ENCODE measurements at places on chromosomes 2 and 18.

- no peak for DNase-seq
These were observed 52.9 kb upstream of the APCDD1 start for GRCh38 chr18:10401521-10401920.

- no peak for DNase-seq
These were observed 59.2 kb downstream of the SGPP2 start for GRCh38 chr2:222483513-222484039.

GRCh38 chr18:40577239-40577980 lies 1377.6 kb upstream of the PIK3C3 start:
- no peak for DNase-seq

DNA sequence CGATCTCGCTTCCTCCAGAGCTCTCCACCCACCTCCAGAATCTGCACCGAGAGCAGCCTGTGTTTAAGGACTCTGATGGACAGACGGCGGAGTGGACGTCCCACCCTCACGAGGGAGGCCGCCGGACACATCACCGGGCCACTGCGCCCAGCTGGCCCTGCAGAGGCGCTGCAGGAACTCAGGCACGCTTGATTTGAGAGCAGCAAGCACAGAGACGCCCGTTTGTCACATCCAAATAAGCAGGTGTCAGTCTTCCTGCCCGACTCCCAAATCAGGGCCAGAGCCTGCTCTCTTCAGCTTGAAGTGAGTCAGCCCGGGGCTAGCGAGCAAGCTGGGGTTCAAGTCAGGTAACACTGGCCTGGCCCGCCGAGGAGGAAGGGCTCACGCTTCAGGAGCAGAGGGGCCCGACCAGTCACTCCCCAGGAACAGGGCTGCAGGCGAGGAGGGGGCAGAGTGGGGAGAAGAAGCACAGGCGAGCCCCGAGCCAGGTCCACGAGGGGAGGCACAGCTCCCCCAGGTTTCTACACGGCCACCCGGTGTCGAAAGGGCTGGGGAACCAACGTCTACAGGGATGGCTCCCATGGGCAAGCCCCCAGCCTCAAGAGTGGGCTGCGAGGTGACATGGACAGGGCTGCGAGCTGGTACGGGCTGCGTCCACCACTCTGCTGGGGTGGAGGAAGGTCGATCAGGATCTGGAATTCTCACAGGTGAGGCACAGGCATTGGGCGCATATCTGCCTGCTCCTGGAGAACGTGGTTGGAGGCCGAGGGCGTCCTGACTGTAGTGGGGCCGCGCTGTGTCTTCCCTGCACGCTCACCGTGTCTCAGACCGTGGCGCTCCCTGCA lies 52.5 kb upstream of the CTDP1 start:
- DNase-seq, result no peak

DNA sequence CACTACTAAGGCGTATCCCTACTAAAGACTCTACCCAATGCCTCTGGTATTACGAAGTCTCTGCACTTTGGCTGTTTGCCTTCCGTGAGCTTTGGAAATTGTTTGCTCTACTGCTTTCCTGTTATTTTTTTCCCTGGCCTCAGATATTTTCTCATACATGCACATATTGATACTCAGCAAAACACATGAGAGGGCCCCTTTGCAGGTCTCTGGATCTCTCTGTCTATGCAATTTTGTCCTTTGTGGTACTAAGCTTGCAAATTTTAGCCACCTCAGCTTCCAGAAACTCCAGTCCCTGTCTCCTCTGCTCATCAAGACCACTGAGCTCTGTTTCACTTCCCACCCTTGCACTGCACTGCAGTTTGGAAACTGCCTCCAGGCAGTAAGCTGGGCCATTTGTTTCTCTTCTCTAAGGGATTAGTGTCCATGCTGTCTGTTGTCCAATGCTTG lies 46.6 kb downstream of the TAF1B start:
- DNase-seq, result no peak

GRCh38 chr2:111091811-111092211 lies 28.9 kb upstream of the BCL2L11 start:
- no peak for DNase-seq

DNA sequence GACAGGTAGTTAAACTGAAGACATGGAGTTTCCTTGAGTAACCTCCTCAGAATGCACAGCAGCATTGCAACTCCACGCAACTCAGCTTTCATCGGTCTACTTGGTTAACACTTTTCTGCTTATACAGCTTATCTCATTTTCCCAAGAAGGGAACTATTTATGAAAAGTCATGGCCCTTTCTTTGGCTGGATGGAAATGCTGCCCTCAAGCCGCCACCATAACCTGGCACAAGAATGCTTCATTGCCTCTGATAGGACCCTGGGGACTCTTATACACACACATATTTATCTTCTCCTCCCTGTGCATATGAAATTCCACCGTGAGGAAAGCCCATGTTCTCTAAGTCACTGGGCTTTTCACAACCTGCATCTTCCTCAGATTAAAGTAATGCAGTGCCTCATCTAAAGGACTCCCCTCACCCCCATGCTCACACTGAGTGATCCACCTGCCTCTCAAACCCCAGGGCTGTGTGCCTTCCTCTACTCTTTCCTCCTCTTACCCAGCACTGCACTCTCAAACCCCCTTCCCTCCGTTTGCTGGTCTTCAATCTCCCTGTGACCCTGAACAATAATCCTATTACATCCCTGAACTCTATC lies 192.0 kb upstream of the HNRNPA3 start:
- no peak for DNase-seq

GRCh38 chr2:133139847-133140533 lies 428.3 kb downstream of the NCKAP5 start:
- DNase-seq, result no peak

- no peak for DNase-seq
These were observed 1783.9 kb downstream of the SUCLG1 start for GRCh38 chr2:82675186-82675585.

DNA sequence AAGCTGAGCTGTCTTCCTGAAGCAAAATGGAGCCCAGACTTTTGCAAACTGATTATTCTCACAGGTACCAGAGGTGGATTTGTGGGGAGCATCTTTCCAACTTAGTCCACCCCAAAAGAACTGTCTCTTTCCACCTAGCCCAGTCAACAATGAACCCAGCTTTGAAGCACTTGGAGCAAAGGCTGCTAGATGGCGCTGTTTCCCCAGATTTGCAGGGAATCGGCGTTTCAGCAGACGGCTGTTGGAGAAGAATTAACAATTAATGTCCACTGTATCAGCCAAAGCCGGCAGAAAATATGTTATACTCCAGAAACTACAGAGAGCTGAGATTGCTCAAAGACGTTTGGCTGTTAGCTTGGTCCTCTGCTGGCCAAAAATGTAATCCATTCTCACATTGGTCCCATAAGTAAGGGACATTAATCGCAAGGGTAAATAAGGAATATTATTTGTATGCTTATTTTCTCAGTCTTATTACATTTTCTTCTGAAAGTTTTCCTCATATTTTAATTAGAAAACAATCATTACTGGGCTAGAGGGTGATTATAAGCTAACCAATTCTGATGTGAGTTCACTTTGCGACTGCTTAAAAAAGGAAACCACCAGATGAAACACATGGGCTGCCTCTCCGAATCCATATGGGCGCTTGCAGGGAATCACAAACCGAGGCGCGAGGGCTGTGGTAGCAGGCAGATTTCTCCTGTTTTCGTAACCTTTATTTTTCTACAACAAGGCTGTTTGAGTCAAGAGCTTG lies 423.8 kb upstream of the MEX3C start:
- peak; percentile 21 for DNase-seq

GRCh38 chr2:151728804-151729414 lies 5.4 kb downstream of the NEB start:
- no peak for DNase-seq

- no peak for DNase-seq
These were observed 99.3 kb upstream of the SLC38A11 start for GRCh38 chr2:165054652-165055051.

DNA sequence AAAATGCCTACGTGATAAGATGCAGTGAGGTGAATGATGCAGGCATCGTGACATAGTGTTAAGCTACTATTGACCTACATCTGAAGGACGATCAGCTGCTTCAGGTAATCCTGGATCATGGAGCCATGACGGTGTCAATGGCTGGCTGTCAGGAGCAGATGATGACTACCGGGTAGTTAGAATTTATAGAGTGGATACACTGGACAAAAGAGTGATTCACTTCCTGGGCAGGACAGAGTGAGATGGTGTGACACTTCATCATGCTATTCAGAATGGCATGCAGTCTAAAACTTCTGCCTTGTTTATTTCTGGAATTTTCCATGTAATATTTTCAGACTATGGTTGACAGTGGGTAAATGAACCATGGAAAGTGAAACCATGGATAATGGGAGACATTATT lies 29.5 kb downstream of the METTL8 start:
- DNase-seq, result no peak

DNA sequence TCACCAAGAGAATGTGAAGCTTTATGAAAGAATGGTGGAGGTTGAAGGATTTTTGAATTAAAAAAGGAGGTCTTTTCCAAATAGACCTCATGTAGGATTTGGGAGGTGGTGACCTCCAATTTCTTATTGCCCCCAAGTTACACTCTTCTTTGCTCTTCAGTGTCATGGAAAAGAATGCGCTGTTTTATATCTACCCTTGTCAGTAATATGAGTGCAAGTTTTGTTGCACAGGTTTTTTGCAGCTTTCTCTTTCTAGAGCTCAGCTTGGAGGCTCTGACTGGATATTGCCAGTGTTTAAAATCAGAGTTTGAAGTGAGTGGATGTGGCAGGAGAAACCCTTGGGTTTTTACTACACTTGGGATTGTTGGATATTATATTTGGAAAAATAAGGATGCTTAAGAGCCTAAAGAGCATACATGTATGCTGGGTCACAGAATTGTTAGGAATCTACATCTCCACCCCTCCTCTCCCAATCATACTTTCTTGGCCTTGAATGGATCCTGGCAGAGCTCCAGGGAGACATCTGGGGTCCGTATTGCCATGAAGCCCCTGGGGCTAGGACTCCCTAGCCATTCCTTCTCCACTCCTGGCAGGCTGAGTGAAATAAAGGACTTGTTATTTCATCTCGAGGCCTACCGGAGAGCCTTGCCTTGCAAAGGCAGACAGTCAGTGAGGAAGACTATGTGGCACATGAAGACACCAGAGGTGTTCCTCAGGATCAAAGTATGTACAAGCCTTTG lies 43.8 kb downstream of the APOB start:
- no peak for DNase-seq

- no peak for DNase-seq
These were observed 3.5 kb upstream of the ADNP2 start for GRCh38 chr18:80105369-80106167.

- DNase-seq, result no peak
These were observed 63.2 kb downstream of the UGGT1 start for GRCh38 chr2:128154225-128154624.

DNA sequence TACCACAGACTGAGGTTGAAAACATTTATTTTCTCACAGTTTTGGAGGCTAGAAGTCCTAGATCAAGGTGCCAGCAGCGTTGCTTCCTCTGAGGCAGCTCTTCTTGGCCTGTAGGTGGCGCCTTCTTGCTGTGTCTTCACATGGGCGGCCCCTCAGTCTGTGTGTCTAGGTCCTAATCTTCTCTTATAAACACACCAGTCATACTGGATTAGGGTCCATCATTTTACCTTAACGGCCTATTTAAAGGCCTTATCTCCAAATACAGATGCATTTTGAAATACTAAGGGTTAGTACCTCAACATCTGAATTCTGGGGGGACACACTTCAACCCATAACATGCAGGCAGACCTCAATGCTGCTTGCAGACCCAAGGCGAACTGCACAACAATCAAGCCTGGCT lies 4.4 kb upstream of the RMC1 start:
- peak; percentile 65 for DNase-seq

- no peak for DNase-seq
These were observed 628 bp upstream of the ZFAND2B start for GRCh38 chr2:219205981-219206327.

DNA sequence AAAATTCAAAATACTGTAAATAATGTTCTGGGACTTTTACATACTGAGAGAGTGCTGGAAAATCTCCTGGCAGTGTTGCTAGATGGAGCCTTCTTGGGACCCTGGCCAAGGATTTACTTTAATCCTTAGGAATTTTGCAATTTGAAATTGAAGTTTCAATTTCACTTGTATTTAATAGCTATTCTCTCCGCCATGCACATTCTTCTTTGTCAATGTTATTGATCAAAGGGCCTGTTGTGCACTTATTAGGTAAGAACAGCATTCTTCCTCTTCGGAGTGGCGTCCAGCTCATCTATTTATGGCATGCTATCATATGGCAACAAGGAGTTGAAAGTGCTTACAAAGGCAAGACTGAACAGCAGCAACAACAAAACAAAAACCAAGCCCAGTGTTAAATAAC lies 40.1 kb upstream of the SOS1 start:
- no peak for DNase-seq
